ENCODE measurements at places on chromosomes 7 and 10.

- no peak for DNase-seq
These were observed 31.5 kb downstream of the UNC5B start for GRCh38 chr10:71243756-71244395.

GRCh38 chr7:25250386-25250785, 22.1 kb upstream of the NPVF start:
- no peak for DNase-seq

DNA sequence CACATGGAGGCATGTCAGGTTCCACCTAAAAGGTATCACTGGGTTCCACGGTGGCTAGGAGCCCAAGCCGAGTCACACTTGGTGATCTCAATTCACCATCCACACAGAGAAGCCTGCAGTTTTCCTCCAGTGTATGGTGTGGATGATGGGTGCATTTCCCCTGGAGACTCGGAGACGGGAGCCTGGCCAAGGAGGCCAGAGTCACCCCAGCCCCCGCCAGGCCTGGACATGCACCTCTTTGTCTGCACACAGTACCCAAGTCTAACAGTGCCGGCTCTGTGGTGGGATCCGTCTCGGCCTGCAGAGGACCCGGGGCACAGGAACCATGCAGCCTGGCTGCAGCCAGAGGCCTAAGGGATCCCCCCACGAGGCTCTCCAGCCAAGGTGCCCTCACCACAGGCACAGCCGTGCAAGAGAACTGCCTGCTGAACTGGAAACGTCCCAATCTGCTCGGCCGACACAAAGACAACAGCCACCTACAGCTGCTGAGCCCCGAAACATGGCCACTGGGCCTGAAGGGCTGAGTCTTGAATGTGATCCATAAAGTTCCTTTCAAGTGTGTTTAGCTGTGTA, 75.2 kb downstream of the DIP2C start:
- DNase-seq: no peak

- DNase-seq: no peak
These were observed 135.7 kb downstream of the MAGI2 start for GRCh38 chr7:79317728-79318127.

DNA sequence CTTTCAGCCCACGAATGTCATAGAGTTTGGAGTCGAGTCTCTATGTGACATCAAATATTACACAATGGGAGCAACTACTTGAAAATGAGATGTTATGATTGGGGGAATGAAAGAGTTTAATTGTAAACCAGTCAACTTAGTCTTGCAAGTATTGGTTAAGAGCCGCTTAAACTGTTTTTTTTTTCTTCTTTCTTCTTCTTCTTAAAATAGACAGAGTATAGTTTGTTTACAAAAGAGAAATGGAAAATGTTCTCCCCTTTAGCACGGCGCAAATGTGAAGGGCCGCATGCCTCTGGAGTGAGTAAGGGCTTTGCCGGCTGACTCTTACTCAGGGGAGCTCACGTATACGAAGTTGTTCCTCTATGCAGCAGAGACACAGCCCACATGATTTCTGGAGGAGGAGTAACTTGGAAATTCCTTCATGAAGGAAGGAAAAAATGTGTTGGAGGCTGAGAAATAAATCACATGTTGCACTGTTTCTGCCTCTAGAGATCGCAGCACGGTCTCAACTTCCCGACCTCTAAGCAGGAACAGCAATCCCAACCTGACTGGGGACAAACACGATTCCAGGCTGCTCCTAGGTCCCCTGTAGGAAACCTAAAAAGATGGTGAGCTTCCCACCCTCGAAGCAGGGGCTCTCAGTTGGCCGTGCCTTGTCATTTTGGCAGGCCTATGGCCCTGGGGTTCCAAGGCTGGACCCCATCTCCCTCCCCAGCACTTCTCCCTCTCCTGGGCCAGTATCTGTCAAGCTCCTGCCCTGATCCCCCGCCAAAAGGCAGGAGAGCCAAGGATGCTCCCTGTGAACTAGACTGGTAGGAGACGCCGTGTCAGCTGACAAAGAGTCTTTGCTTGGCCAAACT, 44.8 kb downstream of the MYOF start:
- DNase-seq: no peak

Measured in activated naive CD4-positive, alpha-beta T cell treated with anti-CD3 and anti-CD28 coated beads for 36 hours (primary cell).